ENCODE measurements at places on chromosomes 2 and 18. TPM values are rescaled to one million over a fixed set of nuclear protein-coding genes. Genes with fewer than 3 reads are reported as not detected.

EPHA4 gene
- total RNA-seq, result 18.1 TPM

OR6B2 gene
- not detected for total RNA-seq

TRAF3IP1 gene
- total RNA-seq, result 19.2 TPM

NYAP2 gene
- total RNA-seq, result 0.27 TPM

DNA sequence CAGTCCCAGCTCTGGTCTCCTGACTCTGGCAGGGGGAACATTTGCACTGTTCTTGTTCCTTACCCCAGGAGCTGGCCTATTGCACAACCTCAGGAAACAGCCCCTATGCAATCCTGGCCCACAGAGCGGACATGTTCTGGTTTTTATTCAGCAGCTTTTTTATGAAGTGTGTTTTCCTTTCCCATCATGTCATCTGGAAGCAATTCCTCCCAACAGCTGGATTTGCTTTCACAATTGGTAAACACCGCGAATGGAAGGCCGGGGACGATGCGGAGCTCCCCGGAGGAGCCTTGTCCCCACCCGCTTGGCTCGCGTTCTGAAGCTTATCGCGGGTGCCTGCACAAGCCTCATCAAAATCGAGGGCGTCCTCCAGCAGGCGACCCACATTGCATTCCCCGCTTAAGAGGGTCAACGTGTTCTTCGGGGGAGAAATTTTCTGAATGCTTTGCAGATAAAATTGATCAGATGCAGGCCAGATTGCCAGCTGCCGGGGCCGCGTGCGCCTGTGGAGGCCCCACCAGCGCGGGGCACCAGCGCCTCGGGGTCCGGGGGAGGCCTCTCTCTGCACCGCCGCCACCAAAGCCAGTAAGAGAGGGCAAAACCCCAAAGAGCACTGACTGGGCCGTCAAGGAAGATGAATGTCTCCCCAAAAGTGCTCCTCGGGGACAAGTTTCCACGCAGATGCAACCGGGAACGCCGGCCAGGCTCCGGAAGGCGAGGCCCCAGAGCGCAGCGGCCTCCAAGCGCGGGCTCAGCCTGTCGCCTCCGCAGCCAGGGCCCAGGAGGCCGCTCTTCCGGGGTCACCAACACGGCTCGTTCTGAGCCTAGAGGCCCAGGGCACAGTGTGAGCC is 60.3 kb upstream of the SP3 start:
- no peaks in the 10 kb centered on the region for H3K27me3 ChIP-seq
- no peak overlapping the region for H3K4me3 ChIP-seq
- no peaks in the 10 kb centered on the region for H3K36me3 ChIP-seq
- H3K4me1 ChIP-seq, result peaks cover 27% of the 10 kb centered on the region
- DNase-seq, result no peak
- H3K27ac ChIP-seq, result peak overlapping the region; percentile 90

DNA sequence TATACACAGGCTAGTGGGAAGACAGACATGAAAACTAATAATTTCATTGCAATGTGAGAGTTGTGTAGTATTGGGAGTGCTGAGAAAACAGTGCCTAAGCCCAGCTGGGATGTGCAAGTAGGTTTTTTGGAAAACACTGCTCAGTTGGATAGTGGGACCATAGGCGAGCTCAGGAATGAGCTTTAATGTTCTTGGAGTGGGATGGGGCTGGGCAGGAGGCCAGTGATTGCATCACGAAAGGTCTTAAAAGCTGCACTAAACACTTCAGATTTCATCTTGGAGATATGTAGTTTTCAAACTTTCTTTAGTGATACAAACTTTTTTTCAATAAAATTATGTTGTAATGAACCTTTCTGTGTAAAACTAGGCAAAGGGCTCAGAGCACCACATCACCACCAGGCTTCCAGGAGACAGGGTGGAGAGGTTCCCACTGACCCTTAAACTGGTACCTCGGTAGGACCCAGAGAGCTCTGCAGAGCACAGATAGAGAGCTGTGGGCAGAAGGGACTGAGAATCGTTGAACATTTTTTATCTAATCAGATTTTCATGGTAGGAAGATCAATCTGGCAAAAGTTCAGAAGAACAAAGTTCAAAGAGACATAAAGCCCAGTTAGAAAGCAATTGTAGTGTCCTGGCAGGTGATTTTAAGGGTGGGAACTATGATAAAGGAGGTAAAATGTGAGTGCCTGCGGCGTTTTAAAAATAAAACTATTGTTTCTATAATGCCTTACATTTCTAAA is 176.2 kb downstream of the TRABD2A start:
- H3K27me3 ChIP-seq, result no peaks in the 10 kb centered on the region
- H3K27ac ChIP-seq, result no peak overlapping the region
- H3K4me1 ChIP-seq, result no peaks in the 10 kb centered on the region
- no peak for DNase-seq
- H3K36me3 ChIP-seq, result no peaks in the 10 kb centered on the region

DNA sequence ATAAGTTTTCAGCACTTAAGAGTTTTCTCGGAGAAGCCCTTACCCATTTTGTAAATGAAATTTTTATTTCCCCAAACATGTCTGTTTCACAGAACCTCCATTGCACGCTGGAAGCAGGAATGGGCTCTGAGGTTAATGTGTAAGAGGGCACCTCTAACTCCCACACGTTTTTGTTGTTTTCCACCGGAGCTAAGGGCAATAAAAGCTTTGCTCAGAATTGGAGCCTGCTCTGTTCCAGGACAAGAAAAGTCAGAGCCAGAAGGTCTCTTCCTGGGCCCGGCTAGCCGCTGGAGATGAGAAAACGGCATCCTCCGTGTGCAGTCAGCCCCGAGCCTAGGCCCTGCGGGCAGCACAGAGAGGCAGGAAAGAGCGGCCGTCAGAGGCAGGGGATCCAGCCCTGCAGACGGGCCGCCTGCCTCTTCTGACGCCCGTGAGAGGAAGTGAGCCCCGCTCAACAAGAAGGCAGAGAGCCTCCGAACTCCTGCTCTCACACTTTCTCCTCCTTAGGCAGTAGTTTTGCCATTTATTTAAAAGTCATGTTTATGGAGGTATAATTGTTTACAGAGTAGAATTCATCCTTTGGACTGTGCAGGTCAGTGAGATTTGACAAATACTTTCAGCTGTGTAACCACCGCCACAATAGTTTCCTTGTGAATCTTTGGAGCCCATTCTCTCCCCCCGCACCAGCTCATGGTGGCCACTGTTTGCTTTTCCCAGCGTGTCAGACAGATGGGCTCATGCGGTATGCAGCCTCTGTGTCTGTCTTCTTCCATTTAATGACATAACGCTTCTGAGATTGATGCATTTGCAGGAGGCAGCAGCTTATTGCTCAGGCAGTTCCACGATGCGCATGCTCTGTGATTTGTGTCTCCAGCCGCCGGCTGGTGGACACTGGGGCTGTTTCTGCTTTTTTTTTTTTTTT is 117.3 kb downstream of the GALR1 start:
- H3K27ac ChIP-seq, result no peak overlapping the region
- no peak overlapping the region for H3K4me3 ChIP-seq
- H3K27me3 ChIP-seq, result no peaks in the 10 kb centered on the region
- DNase-seq, result no peak

Data from spleen (tissue), 13 donors.